Vagina (tissue), 2 donors: ENCODE measurements at places on chromosomes 1 and 21.

GRCh38 chr1:17412093-17412870 lies 27.2 kb downstream of the RCC2 start:
- no peak for DNase-seq

GRCh38 chr1:18200918-18201317 lies 93.3 kb downstream of the IGSF21 start:
- DNase-seq: no peak

DNA sequence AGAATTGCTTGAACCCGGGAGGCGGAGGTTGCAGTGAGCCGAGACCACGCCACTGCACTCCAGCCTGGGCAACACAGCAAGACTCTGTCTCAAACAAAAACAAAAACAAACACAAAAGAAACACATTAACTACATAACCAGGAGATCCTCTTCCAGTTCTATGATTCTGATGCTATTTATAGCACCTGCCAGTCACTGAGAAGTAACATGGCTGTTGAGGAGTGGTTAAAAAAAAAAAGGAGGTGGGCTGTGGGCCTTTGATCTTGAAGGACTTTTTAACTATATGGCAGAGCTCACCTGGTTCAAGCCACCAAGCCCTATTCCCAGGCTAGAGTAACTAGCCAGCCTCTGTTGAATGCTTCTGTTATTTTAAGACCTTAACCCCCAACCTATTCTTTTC lies 148.8 kb downstream of the ZBTB18 start:
- no peak for DNase-seq

DNA sequence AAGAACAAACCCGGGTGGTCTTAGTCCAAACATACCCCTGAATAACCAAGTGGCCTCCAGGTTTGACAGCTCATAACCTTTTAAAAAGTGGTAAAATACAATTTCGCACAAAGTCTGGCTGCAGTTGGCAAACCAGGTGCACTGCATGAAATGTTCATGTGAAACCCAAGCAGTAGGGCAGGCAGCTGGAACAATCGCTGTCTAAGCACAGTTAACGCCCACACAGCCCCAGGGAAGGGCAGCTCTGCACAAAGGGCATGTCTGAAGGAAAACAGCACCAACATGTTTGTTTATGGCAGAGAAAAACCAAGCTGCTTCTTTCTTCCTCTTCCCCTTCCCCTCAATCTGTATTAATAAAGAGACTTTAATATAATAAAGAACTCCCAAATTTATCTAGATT lies 49.5 kb downstream of the KIAA1614 start:
- no peak for DNase-seq

DNA sequence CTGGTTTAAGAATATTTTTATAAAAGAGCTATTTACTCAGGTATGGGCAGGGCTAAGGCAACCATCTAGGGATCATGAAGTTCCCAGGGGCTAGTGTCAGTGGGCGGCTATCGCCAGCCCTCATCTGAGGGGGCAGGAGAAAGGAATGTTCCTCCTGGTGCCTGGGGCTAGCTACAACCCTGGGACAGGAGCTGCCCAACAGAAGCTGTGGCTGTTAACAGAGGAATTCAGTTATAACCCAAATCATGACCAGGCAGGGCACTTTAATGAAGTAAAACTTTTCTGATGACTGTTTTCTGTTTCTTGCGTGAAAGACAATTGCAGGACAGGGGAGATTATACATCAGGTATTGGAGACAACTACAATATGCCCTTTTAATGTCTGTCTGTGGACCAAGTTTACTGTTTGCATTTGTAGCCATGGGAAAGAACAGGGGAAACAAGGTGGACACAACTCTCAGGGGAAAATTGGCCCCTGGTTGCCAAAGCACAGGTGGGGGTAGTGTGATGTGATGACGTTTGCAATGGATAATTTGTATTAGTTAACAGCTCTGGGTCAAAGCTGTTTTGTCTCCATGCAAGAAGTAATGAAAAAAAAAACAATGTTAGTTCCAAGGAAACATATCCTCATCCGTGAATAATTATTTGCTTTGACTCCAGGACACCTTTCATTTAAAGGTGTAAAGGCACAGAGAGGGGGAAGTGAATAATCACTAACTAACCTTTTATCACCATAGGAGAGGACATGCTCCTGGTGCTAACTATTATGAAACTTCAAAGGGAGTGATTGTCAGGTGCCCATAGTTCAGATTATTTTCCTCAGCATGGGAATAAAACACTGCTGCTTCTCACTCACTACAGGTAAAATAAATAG lies 105.2 kb downstream of the TSEN15 start:
- DNase-seq: no peak
